ENCODE measurements at places on chromosomes 4 and X. TPM values are rescaled to one million over a fixed set of nuclear protein-coding genes. Genes with fewer than 3 reads are reported as not detected.

Gene TMEM131L
- 9.8 TPM for total RNA-seq

Gene RPS6KA6
- total RNA-seq = 0.10 TPM

Gene CHRDL1
- 2.7 TPM for total RNA-seq

Gene TLR2
- total RNA-seq = 3.8 TPM

Gene RENBP
- total RNA-seq = 1.9 TPM

Gene TMPRSS11F
- total RNA-seq = not detected

Gene FRMD7
- not detected for total RNA-seq

Gene PNMA6E
- total RNA-seq = not detected

Gene PNMA5
- total RNA-seq = not detected

Gene SEC24D
- total RNA-seq = 10.1 TPM

DNA sequence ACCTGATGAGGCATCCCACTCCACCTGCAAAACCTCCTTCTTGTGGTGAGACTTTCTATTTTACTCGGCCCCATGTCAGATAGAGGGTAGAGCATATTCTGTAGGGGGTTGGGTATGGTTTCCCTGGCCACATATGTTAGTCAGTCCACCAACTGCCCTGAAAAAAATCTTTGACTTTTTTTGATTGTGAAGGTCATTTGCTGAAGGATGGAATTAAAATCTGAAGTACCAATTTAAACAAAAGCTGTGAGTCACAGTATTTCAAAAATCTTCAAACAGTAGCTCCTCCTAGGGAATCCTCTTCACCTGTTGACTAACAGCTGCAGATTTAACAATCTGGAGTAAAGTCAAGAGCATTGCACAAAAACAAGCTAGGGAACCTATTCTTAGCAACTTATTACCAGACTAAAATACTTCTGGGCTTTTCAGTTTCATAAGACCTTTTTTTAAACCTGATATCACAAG, 8.0 kb upstream of the CCDC110 start:
- H3K36me3 ChIP-seq = no peaks in the 10 kb centered on the region
- peak overlapping the region; percentile 24 for H3K4me3 ChIP-seq

- no peak for DNase-seq
- peaks cover 4% of the 10 kb centered on the region for H3K4me1 ChIP-seq
- H3K27ac ChIP-seq = no peak overlapping the region
Observed at GRCh38 chr4:180058691-180059215, 2184.4 kb upstream of the TENM3 start.

DNA sequence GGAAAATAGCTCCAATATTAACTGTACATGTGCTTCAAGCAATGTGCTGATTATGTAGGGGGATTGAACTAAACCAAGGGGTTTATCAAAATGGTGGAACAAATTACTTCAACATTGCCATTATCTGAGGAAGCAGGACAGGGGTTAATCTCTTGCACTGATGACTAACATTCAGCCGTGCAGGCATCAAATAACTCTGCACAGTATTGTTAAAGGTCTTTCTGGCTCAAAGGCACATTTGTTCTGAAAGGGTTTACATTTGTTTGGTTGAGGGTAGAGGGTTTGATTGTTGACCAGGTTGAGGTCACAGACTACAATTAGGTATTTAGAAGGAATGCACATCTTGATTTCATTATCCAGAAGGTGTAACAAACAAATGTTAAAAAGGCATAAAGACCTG, 32.2 kb upstream of the CCSER1 start:
- H3K27ac ChIP-seq = no peak overlapping the region
- no peak for DNase-seq
- no peak overlapping the region for H3K4me3 ChIP-seq
- H3K4me1 ChIP-seq = no peaks in the 10 kb centered on the region
- H3K36me3 ChIP-seq = no peaks in the 10 kb centered on the region
- H3K27me3 ChIP-seq = no peaks in the 10 kb centered on the region

- no peak overlapping the region for H3K4me3 ChIP-seq
- H3K36me3 ChIP-seq = no peaks in the 10 kb centered on the region
- peaks cover 24% of the 10 kb centered on the region for H3K4me1 ChIP-seq
- no peak for DNase-seq
- H3K27me3 ChIP-seq = no peaks in the 10 kb centered on the region
Observed at GRCh38 chr4:113024388-113024787, 25.1 kb upstream of the ANK2 start.

- H3K36me3 ChIP-seq = no peaks in the 10 kb centered on the region
- DNase-seq = no peak
- H3K4me1 ChIP-seq = no peaks in the 10 kb centered on the region
- H3K27me3 ChIP-seq = no peaks in the 10 kb centered on the region
- no peak overlapping the region for H3K27ac ChIP-seq
Observed at GRCh38 chr4:68630371-68630770, 40.1 kb downstream of the UGT2B15 start.

DNA sequence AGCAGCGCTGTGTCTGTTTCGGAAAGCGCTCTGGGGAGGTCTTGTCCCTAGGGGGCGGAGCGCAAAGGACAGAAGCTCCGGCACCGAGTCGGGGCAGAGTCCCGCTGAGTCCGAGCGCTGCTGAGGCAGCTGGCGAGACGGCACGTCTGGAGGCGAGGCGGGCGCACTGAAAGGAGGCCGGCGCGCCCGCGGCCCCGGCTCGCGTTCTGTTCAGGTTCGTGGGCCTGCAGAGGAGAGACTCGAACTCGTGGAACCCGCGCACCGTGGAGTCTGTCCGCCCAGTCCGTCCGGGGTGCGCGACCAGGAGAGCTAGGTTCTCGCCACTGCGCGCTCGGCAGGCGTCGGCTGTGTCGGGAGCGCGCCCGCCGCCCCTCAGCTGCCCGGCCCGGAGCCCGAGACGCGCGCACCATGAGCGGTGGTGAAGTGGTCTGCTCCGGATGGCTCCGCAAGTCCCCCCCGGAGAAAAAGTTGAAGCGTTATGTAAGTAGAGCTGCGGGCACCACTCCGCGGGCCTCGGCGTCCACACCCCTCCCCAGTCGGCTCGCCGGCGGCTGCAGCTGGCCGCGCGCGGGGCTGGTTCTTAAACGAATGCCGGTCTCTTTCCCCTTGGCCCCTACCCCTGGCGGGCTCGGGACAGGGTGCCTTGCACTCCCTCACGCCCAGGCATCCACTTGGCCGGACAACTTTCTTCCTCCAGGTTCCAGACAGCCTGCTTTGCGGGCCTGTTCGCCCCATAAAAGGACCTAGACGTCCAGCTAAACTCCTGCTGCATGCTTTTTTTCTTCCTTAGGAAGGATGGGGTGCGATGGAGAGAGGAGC, at the start of gene GAB1:
Gene GAB1, plus strand, starts transcription at position 96 of the 819 bp plus-strand sequence. Its CDS starts 313 bp downstream, at position 409.
- H3K36me3 ChIP-seq = no peaks in the 10 kb centered on the region
- H3K27ac ChIP-seq = peak within 1 kb of the TSS; percentile 99
- peaks cover 45% of the 10 kb centered on the region for H3K4me1 ChIP-seq
- H3K4me3 ChIP-seq = peak within 1 kb of the TSS; percentile 83

GRCh38 chr4:125280892-125281403, 33.8 kb upstream of the FAT4 start:
- H3K36me3 ChIP-seq = no peaks in the 10 kb centered on the region
- no peak for DNase-seq
- H3K4me1 ChIP-seq = no peaks in the 10 kb centered on the region
- no peak overlapping the region for H3K27ac ChIP-seq

- H3K27me3 ChIP-seq = no peaks in the 10 kb centered on the region
- H3K4me1 ChIP-seq = no peaks in the 10 kb centered on the region
- no peak overlapping the region for H3K27ac ChIP-seq
- DNase-seq = no peak
Observed at GRCh38 chr4:46648088-46648744, 258.3 kb upstream of the GABRA2 start.

DNA sequence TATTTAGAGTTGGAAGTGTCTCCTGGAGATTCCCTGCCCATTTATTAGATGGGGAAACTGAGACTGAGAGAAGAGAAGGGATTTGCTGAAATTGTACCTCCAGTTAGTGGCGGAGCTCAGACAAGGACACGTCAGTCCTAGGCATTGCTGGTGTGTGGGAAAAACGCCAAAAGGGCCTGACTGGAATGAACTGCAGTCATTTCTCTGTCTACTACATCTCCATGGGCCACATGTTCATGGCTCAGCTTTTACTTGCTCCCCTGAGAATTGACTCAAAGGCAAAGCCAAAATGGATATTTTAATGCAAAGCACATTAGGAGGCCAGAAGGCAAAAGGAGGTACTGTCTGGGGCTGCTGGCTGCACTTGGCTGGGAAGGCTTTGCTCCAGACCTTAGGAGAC, 3.9 kb downstream of the TFDP3 start:
- DNase-seq = no peak
- H3K4me3 ChIP-seq = no peak overlapping the region
- H3K27me3 ChIP-seq = no peaks in the 10 kb centered on the region
- H3K4me1 ChIP-seq = no peaks in the 10 kb centered on the region
- no peak overlapping the region for H3K27ac ChIP-seq

DNA sequence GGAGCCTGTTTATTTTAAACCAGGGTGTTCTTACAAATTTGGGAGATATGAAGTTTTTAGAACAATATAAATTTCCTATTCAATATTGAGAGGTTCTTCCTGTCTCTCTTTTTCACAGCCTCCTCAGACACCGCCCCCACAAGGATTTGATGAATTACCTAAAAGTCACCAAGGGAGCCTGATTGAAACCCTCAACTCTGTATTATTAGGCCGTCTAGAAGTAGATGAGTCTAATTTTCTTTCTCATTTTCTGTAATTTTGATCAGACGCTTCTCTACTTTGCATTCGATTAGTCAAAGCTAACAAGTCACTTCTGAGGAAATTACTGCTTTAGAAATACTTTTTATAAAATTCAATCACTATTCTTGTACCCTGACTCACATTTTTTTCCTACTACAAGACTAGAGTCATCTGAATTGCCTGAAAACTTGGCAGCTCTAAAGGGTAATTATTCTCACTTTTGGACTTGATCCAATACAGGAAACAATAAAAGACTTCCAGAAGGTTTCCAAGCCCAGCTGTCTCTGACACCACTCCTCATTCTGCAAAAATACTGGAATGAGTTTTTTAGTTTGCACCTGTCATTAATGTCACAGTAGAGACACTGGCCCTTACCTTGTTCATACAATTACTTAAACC, 111.2 kb downstream of the ELOVL6 start:
- no peak overlapping the region for H3K4me3 ChIP-seq
- H3K27ac ChIP-seq = no peak overlapping the region
- H3K4me1 ChIP-seq = no peaks in the 10 kb centered on the region
- H3K36me3 ChIP-seq = no peaks in the 10 kb centered on the region

- no peaks in the 10 kb centered on the region for H3K4me1 ChIP-seq
- no peaks in the 10 kb centered on the region for H3K36me3 ChIP-seq
- DNase-seq = no peak
- H3K27me3 ChIP-seq = no peaks in the 10 kb centered on the region
- no peak overlapping the region for H3K4me3 ChIP-seq
Observed at GRCh38 chrX:47638816-47639215, 9.1 kb upstream of the CFP start.

DNA sequence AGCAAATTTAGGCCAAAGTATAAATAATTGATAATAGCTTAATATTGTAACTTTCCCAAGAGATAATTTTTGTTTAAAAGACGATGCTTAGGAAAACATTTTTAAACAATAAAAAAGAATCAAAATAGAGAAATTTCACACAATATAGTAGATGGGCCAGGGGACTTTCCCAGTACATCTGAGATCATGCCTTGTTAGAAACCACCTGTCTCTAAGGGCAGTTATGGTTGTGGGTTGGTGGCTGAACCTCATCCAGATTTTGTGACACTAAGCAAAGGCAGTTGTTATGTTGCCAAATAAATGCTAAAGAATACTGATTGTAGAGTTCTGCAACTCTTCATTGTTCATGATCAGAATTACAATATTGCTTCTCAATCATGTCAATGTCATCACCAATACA, 270.6 kb downstream of the BANK1 start:
- DNase-seq = no peak
- H3K36me3 ChIP-seq = no peaks in the 10 kb centered on the region
- H3K4me3 ChIP-seq = no peak overlapping the region
- H3K27ac ChIP-seq = no peak overlapping the region
- H3K4me1 ChIP-seq = no peaks in the 10 kb centered on the region
- no peaks in the 10 kb centered on the region for H3K27me3 ChIP-seq

- H3K4me1 ChIP-seq = peaks cover 14% of the 10 kb centered on the region
- H3K27me3 ChIP-seq = peaks cover 78% of the 10 kb centered on the region
- H3K36me3 ChIP-seq = no peaks in the 10 kb centered on the region
- no peak overlapping the region for H3K4me3 ChIP-seq
- no peak for DNase-seq
Observed at GRCh38 chr4:80187677-80188076, 9.6 kb upstream of the PRDM8 start.

DNA sequence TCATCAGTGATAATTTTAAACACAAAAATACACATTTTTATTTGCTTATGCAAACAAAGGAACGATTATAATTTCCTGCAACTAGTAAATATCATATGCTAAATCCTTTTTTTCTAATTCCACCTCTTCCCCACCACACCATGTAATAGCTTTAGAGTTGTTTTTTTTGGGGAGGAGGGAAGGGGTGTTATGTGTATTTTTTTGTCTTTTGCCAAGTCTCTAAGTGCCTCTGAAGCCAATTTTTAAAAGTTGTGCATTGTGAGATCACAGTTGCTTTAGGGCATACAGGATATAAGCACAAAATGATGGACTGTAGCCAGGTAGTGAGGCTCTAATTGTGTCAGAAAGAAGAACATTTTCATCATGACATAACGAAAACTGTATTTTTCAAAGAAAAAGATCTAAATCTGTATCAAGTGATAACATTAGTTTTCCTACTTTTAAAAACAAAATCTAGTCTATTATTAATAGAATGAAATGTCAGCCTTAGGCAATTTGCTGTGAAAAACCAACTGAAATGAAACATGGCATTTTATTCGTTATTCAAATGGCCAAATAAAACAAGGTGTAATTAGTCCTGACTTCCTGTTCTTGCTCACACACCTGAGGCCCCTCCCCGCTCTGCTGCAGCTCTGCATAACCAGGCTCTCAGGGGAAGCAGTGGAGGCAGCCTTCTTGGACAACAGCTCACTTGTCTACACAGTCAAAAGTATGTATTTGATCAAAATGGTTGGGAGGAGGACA, 157.4 kb downstream of the PALLD start:
- H3K27me3 ChIP-seq = no peaks in the 10 kb centered on the region
- H3K4me3 ChIP-seq = no peak overlapping the region
- H3K36me3 ChIP-seq = no peaks in the 10 kb centered on the region
- peak overlapping the region; percentile 61 for H3K27ac ChIP-seq

- peak overlapping the region; percentile 81 for H3K4me3 ChIP-seq
- DNase-seq = no peak
- peaks cover 65% of the 10 kb centered on the region for H3K4me1 ChIP-seq
- H3K27ac ChIP-seq = peak overlapping the region; percentile 88
- no peaks in the 10 kb centered on the region for H3K36me3 ChIP-seq
- no peaks in the 10 kb centered on the region for H3K27me3 ChIP-seq
Observed at GRCh38 chr4:153467897-153468262, 1.7 kb downstream of the TMEM131L start.

GRCh38 chrX:1657367-1658070, 42.7 kb downstream of the ASMT start:
- no peaks in the 10 kb centered on the region for H3K4me1 ChIP-seq
- H3K36me3 ChIP-seq = no peaks in the 10 kb centered on the region
- H3K4me3 ChIP-seq = no peak overlapping the region
- H3K27me3 ChIP-seq = no peaks in the 10 kb centered on the region

GRCh38 chr4:109432203-109432602, 1.4 kb upstream of the SEC24B start:
- H3K4me3 ChIP-seq = no peak overlapping the region
- DNase-seq = no peak
- H3K36me3 ChIP-seq = no peaks in the 10 kb centered on the region
- no peaks in the 10 kb centered on the region for H3K27me3 ChIP-seq

- no peak for DNase-seq
- H3K36me3 ChIP-seq = no peaks in the 10 kb centered on the region
Observed at GRCh38 chr4:168803732-168804131, 206.3 kb downstream of the CBR4 start.

GRCh38 chr4:36152735-36153134, 91.6 kb downstream of the ARAP2 start:
- H3K27ac ChIP-seq = no peak overlapping the region
- no peak for DNase-seq
- H3K4me1 ChIP-seq = no peaks in the 10 kb centered on the region
- no peaks in the 10 kb centered on the region for H3K36me3 ChIP-seq
- H3K27me3 ChIP-seq = no peaks in the 10 kb centered on the region

All from gastrocnemius medialis (tissue), 4 donors.